ENCODE measurements at places on chromosomes 11 and 22.
A peak's percentile ranks its signal among the peaks of the same experiment; 100 is the strongest.

DNA sequence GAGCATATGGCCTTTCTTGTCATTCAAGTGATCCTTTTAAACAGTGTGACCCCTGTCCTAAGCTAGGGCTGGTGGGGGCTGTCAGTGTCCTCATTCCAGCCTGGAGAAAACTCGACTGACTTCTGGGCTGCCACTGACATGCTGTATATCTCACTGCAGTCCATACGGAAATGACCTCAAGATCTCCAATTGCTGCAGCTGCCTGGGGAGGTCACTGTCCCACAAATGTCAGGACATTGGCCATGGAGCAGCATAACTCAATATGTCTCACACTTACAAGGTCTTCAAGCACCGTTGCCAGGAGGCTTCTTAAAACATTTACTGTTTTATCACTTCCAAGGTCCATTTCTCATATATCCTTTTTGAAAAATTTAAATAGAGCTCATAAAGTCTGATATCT, 27.8 kb upstream of the CSNK2A3 start:
- DNase-seq = no peak

GRCh38 chr11:130414107-130415080, 14.0 kb downstream of the ADAMTS8 start:
- no peak for DNase-seq

DNA sequence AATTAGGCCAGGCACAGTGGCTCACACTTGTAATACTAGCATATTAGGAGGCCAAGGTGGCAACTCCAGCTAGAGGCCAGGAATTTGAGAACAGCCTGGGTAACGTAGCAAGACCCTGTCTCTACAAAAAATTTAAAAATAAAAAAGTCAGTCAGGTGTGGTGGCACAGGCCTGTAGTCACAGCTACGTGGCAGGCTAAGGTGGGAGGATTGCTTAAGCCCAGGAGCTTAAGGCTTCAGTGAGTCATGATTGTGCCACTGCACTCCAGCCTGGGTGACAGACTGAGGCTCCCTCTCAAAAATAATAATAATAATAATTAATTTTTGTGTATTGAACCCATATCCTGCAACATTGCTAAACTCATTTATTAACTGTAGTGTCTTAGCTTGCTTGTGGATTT, 15.3 kb upstream of the TRIM29 start:
- DNase-seq = no peak

- DNase-seq = no peak
These were observed 14.8 kb downstream of the CSF2RB start for GRCh38 chr22:36928196-36928595.

DNA sequence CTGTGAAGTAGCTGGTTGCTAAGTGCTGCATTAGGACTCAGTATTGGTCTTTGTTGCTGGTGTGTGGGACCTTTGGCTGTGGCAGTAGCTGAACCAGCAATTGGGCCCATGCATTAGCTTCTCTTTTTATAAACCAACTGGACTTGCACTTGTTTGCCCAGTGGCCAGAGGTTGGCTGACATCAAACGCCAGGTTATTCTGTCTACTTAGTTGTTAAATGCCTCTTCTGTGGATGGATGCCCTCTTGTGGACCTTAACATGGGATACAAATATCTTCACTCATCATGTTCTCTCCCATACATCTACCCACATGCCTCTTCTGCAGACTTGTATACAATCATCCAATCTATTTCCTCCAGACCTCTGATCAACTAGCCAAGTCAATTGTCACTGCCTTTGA, 26.4 kb upstream of the ARHGAP20 start:
- DNase-seq = no peak

DNA sequence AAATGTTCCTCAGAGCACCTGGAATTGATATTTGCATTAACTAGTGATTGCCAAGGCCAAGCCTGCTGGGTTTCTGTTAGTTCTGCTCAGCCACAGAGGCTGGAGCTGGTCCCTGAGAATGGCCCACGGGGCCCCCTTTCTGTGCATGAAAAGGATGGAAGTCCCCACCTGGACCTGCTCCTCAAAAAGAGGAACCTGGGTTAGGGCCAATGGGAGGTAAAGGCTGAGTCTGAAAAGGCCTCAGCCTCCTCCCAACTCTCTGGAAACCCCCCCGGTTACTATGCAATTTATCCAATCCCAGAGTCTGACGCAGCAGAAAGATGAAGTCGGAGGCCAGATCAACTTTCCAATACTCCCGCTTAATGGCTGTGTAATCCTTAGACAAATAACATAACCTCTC, 6.8 kb upstream of the CREB3L1 start:
- DNase-seq = no peak

DNA sequence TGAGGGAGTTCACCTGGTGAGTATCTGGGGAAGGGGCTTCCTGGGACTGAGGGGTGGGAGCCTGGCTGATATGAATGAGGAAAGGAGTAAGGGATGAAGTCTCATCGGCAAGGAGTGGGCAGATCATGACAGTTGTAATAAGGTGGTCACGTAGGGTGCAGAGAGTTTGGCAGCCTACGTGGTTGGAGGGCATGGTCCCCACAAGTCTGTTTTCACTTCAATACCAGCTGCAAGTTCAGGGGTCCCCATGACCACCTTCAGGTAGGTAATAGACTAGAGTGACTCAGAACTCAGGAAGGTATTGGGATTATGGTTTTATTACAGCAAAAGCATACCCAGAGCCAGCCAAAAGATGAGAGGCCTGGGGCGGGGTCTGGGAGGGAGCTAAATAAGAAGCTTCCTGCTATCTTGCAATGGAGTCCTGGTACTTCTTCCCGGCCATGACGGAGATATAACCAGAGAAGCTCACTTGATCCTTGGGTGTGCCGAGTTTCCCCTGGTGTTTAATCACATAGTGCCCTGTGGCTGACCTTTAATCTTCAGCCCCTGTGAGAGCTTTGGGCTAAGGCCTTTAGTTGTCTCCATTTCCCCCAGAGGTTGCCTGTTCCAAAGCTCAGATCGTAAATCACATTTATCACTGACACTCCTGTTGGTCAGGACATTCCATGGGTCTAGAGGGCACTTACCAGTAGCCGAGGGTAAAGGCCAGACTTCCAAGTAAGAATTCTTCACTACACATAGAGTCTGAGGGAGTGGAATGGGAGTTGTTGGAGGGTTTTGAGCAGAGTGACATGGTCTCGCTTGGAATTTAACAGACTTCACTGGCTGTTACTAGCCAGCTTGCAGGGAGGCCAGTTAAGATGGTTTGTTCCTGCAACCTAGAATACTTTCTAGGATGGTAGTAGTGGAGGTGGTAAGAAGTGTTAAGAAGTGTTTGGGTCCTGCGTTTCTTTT, 9.1 kb downstream of the SLC3A2 start:
- DNase-seq = no peak

GRCh38 chr11:28114116-28114515, 5.9 kb downstream of the METTL15 start:
- DNase-seq = no peak

DNA sequence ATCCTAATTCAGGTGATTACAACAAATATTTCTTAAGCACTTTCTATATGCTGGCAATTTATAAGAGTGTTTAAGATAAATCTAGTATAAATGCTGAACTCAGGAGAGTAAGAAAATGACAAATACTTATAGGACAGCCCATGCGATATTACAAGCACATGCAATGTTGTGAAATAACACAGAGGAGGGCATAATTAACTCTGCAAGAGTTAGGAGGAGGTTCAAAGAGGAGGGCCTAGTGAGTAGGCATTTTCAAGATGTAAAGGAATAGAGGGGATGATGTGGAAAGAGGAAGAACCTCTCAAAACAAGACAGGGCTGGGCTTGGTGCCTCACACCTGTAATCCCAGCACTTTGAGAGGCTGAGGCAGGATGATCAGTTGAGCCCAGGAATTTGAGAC, 37.1 kb upstream of the IL17RA start:
- DNase-seq = no peak

DNA sequence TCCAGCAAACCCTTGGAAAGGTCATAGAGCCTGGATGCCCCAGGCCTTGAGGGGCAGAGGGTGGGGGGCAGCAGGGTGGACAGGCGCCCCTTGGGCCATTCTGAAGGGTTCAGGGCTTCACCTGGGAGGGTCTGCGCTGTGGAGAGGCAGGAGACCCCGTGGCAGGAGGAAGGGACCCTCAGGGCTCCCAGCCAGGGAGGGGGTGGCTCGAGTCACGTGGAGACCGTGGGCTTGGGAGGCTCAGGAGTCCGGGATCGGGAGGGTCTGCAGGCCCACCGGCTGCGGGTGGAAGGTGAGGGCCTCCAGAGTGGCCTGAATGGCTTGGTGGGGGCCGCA, 48.5 kb upstream of the A4GALT start:
- DNase-seq = no peak

GRCh38 chr11:127925475-127925874, 661.9 kb downstream of the ETS1 start:
- DNase-seq = no peak

GRCh38 chr11:110165039-110165925, 72.1 kb downstream of the ZC3H12C start:
- DNase-seq = no peak

GRCh38 chr11:44914105-44914504, 36.6 kb downstream of the TP53I11 start:
- no peak for DNase-seq

DNA sequence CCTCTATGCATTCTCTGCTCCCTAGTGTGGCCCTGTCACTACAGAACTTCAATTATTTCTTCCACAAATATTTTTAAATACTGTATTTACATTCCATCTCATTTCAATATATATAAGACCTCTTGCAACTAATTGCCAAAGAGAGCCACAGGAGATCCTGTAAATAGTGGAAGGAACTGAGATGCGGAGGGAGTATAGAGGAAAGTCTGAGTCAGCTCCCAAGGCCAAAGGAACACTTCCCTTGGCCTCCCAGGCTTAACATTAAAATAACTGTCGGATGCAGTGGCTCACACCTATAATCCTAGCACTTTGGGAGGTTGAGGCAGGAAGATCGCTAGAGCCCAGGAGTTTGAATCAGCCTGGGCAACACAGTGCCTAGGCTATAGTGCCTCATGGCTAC, 31.2 kb downstream of the RBFOX2 start:
- no peak for DNase-seq

DNA sequence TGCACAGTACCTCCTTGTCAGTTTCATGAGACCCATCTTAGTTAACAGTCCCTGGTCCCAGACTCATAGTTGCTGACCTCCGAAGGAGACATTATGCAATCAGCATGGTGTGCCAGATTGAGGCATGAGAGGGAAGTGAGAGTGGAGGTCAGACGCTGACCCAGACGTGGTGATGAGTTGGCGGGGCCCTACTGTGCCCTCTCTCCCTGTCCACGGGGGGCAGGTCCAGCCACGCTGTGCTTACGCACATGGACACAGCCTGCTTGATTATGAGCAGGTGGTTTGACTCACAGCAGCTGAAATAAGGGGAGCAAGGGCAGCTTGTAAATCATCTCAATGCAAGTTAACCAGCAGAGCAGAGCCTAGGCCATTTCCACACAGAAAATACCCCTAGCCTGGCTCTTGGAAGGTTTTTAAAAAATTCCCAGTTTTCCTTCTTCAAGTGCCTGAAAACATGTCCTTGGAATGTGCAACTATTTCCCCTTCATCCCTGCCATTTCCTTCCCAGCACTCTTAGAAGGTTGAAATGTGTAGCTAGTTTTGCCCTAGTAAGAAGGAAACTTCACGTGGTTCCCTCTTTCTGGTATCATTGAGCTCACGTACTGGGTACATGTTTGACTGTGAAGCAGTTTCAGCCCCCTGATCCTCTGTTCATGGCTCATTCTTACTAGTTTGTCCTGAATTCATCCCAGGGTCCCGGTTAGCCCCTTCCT, 122.6 kb upstream of the SORL1-AS1 start:
- DNase-seq = peak; percentile 37

DNA sequence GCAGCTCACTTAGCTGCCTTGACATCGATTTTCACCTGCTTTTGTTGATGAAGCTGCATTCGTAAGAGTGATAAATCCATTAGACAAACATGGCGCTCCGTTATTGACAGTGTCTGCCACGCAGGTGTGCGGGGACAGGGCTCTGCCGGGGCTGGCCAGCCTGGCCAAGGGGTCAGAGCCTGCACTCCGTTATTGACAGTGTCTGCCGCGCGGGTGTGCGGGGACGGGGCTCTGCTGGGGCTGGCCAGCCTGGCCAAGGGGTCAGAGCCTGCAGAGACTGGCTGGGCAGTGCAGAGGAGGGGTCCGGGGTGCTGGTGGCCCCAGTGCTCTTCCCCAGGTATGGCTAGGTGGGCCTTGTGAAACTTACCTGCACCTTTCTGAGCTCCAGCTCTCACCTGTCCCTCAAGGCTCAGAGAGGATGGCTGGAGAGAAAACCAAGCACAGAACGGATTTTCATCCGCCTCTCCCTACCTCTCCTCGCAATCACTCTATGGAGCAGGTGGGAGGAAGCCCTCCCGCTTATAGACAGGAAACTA, 101.6 kb upstream of the B3GAT1 start:
- no peak for DNase-seq

DNA sequence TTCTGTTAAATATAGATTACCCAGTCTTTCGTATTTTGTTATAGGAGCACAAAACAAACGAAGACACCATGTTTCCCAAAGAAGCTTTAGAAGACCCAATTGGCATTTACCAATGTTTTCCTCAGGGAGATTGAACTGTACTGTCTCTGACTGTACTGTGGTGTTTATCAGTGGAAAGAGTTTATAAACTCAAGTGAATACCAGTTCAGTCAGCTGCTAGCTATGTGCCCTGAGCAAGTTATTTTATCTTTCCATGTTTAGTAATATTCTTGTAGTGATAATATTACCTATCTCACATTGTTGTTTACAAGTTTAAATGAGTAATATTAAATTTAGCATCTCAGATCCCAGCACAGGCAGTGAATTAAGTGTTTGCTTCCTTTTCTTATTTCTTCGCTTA, 773.2 kb downstream of the KCNA4 start:
- no peak for DNase-seq

- DNase-seq = peak; percentile 75
These were observed 8.0 kb downstream of the TMEM86A start for GRCh38 chr11:18706330-18707243.

GRCh38 chr22:32799496-32799895, 2.0 kb upstream of the TIMP3 start:
- DNase-seq = no peak

- DNase-seq = no peak
These were observed 482.1 kb upstream of the ANO5 start for GRCh38 chr11:21710809-21711208.

GRCh38 chr11:46905806-46906205, 12.5 kb downstream of the LRP4 start:
- no peak for DNase-seq

- DNase-seq = peak; percentile 70
These were observed 70.9 kb upstream of the UBASH3B start for GRCh38 chr11:122584670-122585069.

DNA sequence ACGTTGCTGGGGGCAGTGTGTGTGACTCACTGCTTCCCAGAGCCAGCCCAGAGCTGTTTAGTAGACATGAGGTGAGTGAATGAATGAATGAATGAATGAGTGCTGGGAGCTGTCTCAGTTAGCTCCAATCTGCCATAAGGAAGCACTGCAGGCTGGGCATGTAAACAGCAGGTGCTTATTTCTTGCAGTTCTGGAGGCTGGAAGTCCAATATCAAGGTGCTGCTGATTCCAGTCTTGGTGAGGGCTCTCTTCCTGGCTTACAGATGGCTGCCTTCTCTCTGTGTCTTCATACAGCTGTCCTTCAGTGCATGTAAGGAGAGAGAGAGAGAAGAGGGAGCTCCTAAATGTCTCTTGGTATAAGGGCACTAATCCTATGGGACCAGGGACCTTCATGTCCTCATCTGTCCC, 4.1 kb downstream of the C11orf21 start:
- DNase-seq = no peak

All from NCI-H524 (cell line).